ENCODE measurements at places on chromosomes 2 and 18.

DNA sequence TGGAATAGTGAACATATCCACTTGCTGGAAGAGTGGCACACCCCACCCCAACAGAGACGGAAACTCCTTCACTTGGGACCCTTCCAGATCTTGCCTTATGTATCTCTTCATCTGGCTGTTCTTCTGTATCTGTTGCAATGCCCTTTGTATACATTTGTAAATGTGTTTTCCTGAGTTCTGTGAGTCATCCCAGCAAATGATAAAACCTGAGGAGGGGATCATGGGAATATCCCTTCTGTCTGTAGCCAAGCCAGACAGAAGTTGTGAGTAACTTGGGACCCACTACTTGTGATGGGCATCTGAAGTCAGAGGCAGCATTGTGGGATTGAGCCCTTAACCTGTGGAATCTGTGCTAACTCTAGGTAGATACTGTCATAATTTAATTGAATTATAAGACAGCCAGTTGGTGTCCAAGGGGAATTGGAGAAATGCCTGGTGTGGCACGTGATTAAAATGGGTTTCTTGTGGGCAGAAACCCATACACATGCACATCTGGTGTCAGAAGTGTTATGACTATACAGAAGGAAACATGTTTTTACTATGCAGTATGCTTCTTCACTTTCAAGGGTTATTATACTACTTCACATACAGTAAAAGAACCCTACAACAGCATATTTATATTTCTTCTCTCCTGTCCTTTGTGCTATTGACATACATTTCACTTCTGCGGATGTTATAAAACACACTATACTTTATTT is 32.3 kb upstream of the TMEM247 start:
- DNase-seq, result peak; percentile 49

DNA sequence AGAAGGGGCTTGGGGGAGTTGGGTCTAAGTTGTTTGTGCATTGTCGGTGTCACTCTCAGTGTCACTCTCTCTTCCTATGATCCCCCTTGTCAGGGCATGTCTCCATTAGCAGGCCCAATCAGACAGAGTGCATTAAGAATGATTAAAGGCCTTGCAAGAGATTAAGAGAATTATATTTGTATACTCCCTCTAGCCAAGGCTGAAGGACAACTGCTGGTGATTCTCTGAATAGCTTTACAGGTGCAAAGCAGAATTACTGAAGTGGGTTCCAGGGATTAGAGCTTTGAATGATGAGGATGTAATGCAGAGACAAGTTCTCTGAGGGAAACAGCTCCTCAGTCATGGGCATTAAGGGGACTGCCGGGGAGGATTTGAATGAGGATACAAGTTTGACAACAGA is 104.8 kb upstream of the LGALSL start:
- no peak for DNase-seq

- DNase-seq, result no peak
Measured at GRCh38 chr2:220858101-220858500, 714.0 kb downstream of the EPHA4 start.

GRCh38 chr2:199471443-199472057 is 13.8 kb upstream of the SATB2 start:
- DNase-seq, result peak; percentile 43

GRCh38 chr2:36270758-36271157 is 84.8 kb upstream of the CRIM1 start:
- no peak for DNase-seq

- no peak for DNase-seq
Measured at GRCh38 chr2:77521548-77521891, 656 bp downstream of the LRRTM4 start.

DNA sequence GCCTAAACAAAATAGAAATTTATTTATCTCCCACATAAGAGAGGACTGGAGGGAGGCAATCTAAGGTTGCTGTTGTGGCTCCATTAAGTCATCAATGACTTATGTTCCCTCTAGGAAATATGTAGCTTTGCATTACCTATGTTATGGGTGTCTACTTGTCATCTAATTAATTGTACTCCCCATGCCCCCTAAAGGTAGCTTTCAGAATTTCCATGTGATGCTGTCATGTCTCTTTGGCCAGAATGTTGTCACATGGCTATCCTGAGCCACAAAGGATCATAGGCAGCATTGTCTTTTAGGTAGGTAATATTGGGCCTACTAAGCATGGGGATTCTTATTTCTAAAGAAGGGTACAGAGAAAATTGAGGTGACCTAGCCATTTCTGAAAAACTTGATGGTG is 935.6 kb upstream of the FANCL start:
- DNase-seq, result peak; percentile 17

- peak; percentile 71 for DNase-seq
Measured at GRCh38 chr18:61901323-61901986, 8.6 kb upstream of the RNF152 start.

GRCh38 chr2:124437811-124438210 is 412.7 kb downstream of the CNTNAP5 start:
- DNase-seq, result peak; percentile 29

- no peak for DNase-seq
Measured at GRCh38 chr2:157291018-157291417, 33.5 kb downstream of the GALNT5 start.

- DNase-seq, result no peak
Measured at GRCh38 chr2:207296265-207296948, 130.7 kb upstream of the KLF7 start.

DNA sequence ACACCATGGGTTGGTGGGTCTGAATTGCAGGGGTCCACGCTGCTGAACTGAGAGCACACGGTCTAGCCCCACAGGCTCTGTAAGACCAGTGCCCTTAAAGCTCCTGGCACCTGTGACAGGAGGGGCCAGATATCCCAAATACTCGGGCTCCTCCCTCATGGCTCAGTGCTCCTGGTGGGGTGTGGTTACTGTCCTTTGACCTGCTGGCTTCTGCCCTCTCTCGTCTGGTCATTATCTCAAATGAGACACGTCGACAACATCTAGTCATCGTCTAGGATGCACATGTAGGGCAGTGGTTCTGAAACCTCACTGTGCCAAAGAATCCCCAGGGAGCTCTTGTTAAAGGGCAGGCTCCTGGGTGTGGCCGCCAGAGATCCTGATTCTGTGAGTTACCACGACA is 258.4 kb downstream of the LOXHD1 start:
- no peak for DNase-seq

DNA sequence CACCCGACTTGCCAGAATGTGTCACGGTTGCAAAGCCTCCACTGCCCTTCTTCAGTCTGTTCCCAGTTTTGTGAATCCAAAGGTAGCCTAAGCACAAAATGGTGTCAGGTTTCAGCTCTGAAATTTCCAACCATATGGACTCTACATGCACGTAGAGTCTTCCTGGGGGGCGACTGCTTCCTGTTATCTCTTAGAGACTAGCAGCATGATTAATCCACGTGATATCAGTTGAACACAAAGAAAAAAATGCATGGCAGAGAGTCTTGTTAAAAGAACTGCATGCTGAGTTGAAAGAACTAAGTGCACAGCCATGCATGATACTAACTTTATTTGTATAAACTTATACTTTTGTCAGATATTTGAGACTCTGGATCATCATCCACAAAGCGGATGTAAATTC is 404.4 kb downstream of the SOCS6 start:
- DNase-seq, result no peak

- no peak for DNase-seq
Measured at GRCh38 chr2:219630770-219631405, 3.5 kb downstream of the SLC4A3 start.

DNA sequence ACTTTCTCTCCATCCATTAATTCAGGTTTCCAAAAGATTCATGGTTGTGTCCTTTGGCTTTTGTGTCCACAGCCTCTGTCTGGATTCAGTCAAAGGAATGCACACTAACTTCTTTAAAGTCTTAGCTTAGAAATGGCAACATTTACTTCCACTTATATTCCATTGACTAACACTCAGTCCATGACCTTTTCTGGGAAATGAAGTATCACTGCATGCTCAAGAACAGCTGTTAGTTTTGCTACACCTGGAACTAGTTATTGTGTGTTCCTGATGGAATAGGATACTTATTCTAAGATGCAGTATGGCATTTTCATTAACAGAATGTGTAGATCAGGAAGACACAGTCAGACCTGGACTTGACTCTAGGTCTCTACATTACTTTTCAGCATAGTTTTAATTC is 88.8 kb downstream of the KYNU start:
- no peak for DNase-seq

DNA sequence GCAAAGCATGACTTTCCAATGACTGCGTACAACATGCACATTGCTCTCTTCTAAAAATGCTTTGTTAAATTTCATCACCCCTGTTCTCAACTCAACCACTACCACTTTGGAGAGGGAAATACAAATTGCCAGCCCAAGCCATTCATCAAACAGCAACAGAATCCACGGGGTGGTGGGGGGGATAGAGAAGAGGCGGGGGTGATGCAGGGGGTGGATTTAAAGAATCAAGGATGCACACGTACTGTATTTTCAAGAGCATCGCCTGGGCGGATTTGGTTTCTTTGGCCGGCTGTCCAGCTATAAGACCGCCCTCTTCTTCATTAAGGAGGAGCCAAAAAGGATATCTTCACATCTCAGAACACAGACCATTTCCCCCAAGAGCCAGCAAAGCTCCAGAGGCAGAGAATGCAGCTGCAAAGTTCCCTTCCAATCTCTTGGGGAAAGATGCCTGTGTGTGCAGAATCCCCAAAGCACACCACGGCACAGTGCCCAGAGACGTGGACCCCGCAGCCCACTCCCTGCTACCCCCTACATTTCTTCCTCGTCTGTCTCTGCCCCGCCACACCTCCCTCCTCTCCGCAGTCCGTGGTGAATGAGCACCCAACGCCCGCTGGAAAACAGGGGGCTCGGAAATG is 977 bp downstream of the SLC8A1 start:
- peak; percentile 34 for DNase-seq

DNA sequence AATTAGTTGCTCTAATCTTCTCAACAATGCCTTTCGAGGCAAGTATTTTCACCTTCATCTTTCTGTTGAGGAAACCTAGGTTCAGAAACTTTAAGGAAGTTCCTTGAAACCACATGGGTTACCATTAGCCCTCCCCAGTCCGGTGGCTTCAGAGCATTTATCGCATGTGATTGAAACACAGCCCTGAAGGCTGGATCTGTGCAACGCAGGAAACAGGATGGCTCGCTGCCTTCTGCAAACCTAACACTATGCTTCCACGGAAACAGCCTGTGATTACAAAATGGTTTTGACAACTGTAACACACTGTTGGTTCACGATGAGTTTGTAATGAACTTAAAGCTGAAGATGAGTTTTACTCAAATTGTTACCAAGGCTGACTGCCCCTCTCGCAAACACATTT is 68.5 kb downstream of the EPB41L3 start:
- no peak for DNase-seq

DNA sequence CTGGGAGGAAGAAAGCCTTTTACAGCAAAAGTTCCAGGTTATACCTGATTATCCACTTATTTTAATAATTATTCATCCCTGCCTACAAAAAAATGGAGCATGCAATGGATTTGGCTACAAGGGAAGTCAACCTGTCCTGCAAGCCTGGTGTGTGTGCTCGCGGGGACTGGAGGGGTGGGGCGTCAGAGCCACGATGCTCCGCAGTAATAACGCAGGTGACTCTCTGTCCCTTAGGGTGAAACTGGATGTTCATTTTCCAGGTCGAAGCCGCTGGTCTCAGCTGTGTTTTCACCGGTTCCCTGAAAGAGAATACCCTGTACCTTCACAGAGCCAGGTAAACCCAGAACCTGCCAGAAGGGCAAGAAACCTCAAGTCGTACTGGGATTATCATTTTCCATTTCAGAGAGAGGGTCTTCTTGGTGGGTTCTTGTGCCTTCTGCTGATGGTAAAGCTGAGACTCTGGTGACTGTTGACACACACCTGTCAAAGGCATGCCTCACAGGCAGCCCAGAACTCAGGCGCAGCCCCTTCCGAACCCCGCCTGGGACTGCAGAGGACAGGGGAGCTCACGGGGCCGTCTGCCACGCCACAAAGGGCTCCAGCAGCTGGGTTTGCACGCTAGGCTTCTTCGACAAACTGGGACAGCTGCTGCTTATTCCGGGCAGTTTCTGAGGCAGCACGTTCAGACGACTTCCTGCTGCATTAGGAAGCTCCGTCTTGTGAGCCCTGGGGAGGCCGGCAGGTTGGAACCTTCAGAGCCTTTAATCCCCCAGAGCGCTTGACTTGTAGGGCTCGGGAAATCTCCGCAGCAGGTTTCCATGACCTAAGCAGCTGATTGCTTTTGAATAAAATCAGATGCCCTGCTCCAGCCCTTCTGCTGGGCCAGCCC is 58.6 kb downstream of the KCNG2 start:
- DNase-seq, result no peak

Data from MCF 10A (cell line).